ENCODE measurements at places on chromosomes 1 and 21. TPM values are rescaled to one million over a fixed set of nuclear protein-coding genes. Genes with fewer than 3 reads are reported as not detected.

The CFAP74 gene
- not detected for total RNA-seq

The ZNF670 gene
- total RNA-seq, result 2.8 TPM

The KCNK1 gene
- total RNA-seq, result 8.9 TPM

The KCNJ9 gene
- total RNA-seq, result 0.71 TPM

The TMEM9 gene
- 87.5 TPM for total RNA-seq

The ZSWIM5 gene
- 0.29 TPM for total RNA-seq

The ASTN1 gene
- not detected for total RNA-seq

The GNAT2 gene
- 0.89 TPM for total RNA-seq

The FMO5 gene
- 0.71 TPM for total RNA-seq

The AP4B1 gene
- total RNA-seq, result 21.6 TPM

The SMCP gene
- total RNA-seq, result not detected

The CLDN17 gene
- total RNA-seq, result not detected

The ACBD3 gene
- 54.8 TPM for total RNA-seq

The FMOD gene
- total RNA-seq, result 3.5 TPM

The HAPLN2 gene
- not detected for total RNA-seq

The MAP3K7CL gene
- total RNA-seq, result 7.8 TPM

The CNKSR1 gene
- not detected for total RNA-seq

The FMO1 gene
- not detected for total RNA-seq

The SLC30A10 gene
- not detected for total RNA-seq

The FMO2 gene
- not detected for total RNA-seq

The HSD11B1 gene
- 155 TPM for total RNA-seq

The SELL gene
- not detected for total RNA-seq

The SLFNL1 gene
- not detected for total RNA-seq

The AADACL3 gene
- total RNA-seq, result not detected

The KRTAP12-2 gene
- not detected for total RNA-seq

The WNT3A gene
- total RNA-seq, result not detected

The NIBAN1 gene
- 25.4 TPM for total RNA-seq

The PCNT gene
- 8.3 TPM for total RNA-seq

The TBX15 gene
- not detected for total RNA-seq

The SPATC1L gene
- total RNA-seq, result 47.3 TPM

The SSX2IP gene
- total RNA-seq, result 12.4 TPM

The TFAP2E gene
- total RNA-seq, result not detected

All from myometrial cell (primary cell).